ENCODE measurements at places on chromosomes 4 and X.

DNA sequence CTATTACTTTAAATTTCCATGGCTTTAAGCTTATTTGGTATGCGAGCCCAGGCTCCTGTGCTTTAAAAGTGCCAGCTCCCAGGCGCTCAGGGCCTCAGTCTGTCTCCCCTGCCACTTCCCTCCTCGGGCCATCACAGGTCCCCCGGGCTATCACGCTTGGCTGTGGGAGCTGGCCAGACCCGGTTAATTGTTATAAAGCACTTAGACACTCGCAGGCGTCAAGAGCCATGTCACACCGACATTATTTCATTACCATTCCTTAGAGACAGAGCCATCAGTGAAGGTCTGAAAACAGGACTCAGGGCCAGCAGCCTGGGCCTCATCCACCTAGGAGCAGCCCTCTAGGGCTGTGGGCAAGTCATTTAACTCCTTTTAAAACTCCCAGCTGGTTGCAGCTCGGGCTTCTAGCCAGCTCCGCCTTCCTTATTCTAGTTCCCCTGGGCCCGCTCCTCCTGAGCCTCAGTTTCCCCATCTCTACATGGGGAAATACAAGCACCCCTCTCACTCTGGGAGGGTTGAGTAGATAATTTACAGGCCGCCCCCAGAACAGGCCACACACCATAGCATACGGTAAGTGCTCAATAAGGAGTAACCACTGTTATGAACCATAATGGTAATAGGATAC is 99.0 kb downstream of the HMX1 start:
- no peak for DNase-seq

DNA sequence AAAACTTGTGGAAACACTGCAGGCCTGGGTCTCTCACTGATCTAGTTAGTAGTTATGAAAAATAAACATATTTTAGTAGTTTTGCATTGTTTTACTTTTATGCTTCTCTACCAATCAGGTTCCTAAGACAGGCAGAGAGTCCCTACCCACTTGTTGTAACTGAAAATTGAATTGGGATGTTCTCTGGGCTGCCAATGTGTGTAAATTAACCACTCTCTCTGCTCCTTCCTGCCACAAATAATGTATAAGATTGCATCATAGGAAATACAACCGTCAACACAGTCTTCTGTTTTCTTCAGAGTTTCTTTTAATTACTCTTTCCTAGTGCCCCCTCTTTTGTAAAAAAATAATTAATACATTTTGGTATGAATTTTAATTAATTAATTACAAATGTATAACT is 677.3 kb downstream of the FSTL5 start:
- no peak for DNase-seq

DNA sequence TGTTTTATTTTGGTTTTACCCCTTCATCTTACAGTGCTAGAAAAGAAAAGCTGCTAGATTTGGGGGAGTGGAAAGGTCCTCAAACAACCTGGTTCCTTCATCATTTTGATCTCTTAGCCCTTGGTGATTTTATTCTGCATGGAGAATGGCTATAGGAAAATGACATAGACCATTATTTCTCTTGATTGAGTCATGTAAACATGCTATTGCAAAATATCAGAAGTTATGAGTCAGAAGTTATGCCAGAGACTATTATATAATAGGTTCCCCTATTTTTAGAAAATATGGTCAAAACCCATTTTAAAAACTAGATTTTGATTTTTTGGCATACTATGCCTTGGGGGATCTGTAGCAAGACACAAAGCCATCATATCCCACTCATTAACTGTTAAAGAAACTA is 83.7 kb upstream of the FAM9C start:
- no peak for DNase-seq

GRCh38 chrX:110418316-110419235 is 59.9 kb downstream of the RTL9 start:
- no peak for DNase-seq

- no peak for DNase-seq
Observed at GRCh38 chr4:135192751-135193535, 991.4 kb upstream of the PABPC4L start.

DNA sequence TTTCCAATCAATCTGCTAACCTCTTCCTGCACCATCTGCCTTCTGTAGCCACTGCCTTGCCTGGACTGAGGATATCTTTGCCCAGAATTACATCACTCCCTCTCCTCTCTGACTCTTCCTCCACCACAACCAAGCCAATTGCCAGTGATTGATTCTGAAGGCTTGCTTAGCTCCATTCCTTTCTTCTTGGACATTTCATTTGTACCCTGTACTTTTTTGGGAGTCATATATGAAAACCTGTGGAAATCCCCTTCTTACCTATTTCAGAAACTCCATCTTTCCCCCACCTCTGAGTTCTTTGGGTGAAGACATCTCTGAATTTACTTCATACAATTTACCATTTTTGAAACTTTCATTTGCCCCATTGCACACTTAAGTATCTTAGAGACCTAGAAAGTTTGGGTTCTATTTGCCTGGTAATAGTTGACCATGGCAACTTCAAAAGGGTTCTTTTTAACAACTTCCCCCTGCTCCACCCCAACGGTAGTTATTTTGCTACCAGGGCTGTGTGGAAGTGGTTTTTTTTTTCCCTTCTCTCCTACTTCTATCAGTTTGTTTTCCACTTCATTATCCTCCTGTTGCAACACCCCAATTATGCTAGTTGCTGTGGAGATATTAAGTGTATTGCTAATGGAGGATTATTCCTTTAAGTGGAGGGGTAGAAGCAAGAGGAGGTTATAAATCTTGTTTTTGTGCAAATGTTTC is 14.3 kb downstream of the SGMS2 start:
- DNase-seq: no peak

- no peak for DNase-seq
Observed at GRCh38 chr4:138689187-138689586, 326.4 kb upstream of the NOCT start.

DNA sequence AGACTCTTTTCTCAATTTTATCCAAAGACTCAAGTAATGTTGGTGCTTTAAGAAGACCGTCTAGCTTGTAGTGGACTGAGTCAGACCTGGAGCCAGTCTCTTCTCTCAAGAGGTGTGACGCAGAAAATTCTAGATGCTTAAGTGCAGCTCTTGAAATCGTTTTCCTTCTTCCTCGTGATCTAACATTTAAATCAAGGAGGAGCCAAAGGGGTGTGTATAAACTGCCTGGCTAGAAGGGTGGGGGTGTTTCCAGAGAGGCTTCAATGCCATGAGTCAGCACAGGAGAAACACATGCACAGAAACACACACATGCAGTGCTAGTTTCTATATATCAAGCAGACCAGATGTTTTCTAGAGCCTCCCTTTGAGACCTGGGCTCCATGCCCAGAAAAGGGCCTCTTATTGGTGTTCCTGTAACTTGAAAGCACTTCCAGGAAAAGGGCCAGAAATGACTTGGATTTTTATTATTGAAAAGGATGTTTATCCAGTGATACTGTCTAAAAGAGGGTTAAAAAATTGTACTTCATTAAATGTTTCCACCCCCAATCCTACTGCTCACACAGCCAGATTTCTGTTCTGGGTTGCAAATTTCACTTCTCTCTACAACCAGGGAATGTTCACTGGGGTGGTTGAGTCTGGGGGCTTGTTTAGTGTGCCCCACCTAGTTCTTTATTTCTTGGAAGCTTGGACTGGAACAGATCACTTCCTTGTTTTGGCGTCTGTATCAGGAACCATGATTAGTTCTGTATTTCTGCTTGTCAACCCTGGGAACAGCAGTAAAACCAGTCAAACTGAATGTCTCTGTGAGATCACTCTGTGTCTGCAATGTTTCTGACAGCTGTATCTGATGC is at the start of gene CLIC2:
Gene CLIC2 (minus strand): TSS at position 129 of the 851 bp plus-strand sequence. CDS start 187 bp downstream, outside the sequence.
- DNase-seq: no peak

DNA sequence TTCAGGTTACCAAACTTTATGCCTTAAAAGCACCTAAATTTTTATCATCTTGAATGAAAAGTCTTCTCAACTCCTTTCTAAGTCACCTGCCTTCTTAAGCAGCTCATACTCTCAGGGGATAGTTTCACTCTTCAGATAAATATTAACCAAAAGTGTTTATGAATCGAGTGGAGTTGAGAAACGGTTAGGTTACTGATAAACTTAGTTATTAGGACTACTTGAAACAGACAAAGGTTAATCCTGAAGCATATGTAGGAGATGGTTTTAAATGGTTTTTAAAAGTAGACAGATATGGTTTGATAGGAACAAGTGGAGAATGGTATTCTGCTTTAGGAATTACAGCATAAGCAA is 32.8 kb downstream of the CLDN22 start:
- DNase-seq: no peak

DNA sequence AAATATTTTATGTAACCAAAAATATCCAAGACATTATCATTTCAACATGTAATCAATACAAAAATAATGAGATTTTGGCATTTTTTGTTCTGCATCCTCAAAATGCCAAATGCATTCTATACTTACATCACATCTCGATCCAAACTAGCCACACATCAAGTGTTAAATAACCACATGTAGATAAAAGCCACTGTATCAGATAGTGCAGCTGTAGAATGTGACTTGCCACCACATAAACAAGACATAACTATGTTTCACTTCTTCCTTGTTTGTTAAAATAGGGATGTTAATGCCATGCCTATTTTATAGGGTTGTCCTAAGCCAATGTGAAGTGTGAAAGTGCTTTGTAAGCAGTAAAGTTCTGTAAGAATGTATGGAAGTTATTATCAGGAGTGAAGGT is 20.9 kb downstream of the INTS6L start:
- no peak for DNase-seq

DNA sequence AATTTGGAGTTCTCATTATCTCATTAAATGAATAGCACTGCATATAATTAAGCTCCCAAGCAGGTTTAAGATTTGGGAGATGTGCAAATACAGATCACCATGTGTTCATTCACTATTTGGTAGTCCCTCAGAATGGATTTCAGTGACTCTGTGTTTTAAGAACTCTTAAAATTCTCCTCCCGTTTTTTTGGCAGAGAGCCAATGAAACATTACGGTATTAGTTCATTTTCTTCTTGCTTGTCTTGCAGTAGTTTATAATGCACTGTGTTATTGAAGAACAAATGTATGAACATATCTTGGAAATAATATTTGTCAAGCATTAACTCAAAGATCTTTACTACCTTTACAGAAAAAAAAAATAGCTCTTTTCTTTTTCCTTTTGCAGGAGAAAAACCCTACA is 32.7 kb downstream of the KLF3 start:
- no peak for DNase-seq

DNA sequence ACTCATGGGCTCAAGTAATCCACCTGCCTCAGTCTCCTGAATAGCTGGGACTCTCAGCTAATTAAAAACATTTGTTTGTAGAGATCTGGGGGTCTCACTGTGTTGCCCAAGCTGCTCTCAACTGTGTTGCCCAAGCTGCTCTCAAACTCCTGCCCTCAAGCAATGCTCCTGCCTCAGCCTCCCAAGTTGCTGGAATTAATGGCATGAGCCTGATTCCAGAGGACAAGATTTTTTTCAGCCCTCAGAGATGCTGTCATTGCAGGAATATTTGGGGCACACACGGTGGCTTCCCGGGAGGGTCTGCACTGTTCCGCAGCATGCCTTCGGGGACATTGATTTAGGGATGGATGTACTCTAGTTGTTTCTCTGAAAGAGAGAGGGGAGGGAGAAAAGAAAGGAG is 49.7 kb downstream of the STK32B start:
- DNase-seq: no peak

- no peak for DNase-seq
Observed at GRCh38 chr4:178693816-178694215, 1251.6 kb upstream of the AGA start.

DNA sequence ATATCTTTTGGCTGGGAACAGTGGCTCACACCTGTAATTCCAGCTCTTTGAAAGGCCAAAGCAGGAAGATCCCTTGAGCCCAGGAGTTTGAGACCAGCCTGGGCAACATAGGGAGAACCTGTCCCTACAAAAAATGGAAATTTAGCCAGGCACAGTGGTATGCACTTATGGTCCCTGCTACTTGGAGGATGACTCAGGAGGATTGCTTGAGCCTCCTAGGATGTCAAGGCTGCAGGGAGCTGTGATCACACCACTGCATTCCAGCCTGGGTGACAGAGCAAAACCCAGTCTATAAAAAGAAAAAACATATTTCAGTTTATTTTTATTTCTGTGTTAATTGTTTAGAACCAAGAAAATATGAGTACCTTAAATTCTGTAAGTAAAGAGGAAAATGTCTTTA is 123.7 kb downstream of the CBR4 start:
- DNase-seq: no peak

DNA sequence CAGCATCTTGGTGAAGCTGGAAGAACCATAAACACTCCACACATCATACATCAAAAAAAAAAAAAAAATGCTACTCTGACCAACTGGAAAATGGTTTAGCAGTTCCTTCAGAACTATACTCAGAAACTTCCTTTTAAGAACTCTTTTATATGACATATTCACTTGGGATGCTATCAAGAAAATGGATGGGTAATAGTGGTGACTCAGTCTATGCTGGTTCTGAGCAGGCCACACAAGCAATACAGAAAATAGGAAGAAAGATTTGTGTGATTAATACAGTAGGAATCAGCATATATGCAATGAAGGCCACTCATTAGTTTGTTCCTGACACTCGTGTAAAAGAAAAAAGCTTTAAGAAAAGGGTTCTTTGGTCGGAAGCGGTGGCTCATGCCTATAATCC is 123.5 kb upstream of the FAT4 start:
- DNase-seq: no peak

- DNase-seq: no peak
Observed at GRCh38 chr4:101418055-101418454, 70.7 kb upstream of the PPP3CA start.

DNA sequence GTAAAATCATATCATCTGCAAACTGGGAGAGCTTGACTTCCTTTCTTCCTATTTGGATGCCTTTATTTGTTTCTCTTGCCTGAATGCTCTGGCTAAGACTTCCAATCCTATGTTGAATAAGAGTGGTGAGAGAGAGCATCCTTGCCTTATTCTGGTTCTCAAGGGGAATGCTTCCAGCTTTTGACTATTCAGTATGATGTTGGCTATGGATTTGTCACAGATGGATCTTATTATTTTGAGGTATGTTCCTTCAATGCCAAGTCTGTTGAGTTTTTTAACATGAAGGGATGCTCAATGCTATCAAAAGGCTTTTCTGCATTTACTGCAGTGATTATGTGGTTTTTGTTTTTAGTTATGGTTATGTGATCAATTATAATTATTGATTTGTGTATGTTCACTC is 2144.6 kb upstream of the TENM3 start:
- no peak for DNase-seq

DNA sequence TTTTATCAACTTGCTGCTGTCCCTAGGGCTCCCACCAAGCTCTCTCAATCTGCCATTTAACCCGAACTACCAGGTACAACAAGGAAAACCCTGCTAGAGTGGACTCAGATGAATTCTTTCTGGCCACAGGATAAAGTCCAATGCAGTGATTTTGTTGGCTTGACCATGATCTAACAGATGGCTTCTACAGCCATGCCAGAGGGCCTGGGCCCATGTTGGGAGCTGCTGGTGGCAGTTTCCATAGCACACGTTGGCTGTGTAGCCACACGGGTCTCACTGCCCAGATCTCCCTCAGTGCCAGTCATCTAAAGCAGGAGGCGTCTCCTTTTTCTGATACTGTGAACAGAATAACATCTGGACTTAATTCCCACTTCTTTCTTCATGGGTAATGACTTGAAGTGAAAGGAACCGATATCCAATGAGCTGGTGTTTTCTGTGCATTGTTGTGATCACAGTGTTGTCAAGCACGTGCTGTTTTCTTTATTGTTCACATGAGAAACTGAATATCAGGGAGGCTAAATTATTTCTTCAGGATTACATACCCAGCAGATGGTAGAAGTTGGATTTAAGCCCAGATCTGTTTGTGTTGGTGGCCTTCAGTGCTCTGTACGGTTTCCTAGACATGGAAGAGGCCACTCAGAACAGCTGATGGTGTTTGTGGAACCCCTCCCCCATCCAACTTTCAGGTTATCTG is 85.2 kb upstream of the CLCN4 start:
- DNase-seq: no peak

GRCh38 chr4:71749008-71749594 is 34.8 kb downstream of the GC start:
- no peak for DNase-seq
